ENCODE measurements at places on chromosomes 13 and 19.

GRCh38 chr13:75806117-75806516 lies 170.0 kb downstream of the LMO7 start:
- DNase-seq, result no peak

- no peak for DNase-seq
Measured at GRCh38 chr13:100633461-100633860, 41.1 kb downstream of the TMTC4 start.

DNA sequence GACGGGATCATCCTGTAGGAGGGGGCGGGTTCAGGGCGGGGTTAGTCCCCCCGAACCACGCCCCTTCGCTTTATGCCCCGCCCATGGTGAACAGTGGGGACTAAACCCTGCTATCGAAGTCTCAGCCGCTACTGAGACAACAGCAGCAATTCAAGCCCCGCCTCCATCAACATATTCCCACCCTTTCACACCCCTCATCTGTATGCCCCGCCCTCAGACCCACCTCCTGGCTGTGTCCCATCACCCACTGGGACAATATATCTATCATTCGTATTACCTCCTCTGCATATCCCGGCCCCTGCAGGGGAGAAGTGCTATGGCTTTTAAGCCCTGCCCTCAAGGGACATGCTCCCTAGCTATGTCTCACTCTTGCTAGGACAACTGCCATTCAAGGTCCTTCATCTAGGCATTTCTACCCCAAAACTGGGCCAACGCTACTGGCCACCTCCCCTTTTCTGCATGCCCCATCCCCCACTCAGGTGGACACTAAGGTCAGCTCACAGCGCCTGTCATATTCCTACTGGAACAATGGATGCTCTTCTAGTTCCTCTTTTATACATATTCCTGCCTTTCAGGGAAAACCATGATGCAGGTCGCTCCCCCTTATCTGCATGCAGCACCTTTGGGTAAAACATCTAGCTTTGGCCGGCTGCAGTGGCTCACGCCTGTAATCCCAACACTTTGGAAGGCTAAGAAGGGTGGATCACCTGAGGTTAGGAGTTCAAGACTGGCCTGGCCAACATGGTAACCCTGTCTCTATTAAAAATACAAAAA lies 11.9 kb downstream of the LRFN1 start:
- no peak for DNase-seq

- DNase-seq, result peak; percentile 65
Measured at GRCh38 chr19:7692417-7693088, 9.4 kb downstream of the FCER2 start.

- DNase-seq, result no peak
Measured at GRCh38 chr13:49877629-49878218, 58.4 kb downstream of the SPRYD7 start.
